ENCODE measurements at places on chromosomes 1 and 21. TPM values are rescaled to one million over a fixed set of nuclear protein-coding genes. Genes with fewer than 3 reads are reported as not detected.

- DNase-seq, result no peak
Observed at GRCh38 chr21:37454869-37455503, 88.4 kb downstream of the DYRK1A start.

- DNase-seq, result peak; percentile 7
Observed at GRCh38 chr1:74673351-74674111, at the start of gene ERICH3. Gene ERICH3 (minus strand): TSS chr1:74673792. CDS start chr1:74673519, 273 bp downstream.

DNA sequence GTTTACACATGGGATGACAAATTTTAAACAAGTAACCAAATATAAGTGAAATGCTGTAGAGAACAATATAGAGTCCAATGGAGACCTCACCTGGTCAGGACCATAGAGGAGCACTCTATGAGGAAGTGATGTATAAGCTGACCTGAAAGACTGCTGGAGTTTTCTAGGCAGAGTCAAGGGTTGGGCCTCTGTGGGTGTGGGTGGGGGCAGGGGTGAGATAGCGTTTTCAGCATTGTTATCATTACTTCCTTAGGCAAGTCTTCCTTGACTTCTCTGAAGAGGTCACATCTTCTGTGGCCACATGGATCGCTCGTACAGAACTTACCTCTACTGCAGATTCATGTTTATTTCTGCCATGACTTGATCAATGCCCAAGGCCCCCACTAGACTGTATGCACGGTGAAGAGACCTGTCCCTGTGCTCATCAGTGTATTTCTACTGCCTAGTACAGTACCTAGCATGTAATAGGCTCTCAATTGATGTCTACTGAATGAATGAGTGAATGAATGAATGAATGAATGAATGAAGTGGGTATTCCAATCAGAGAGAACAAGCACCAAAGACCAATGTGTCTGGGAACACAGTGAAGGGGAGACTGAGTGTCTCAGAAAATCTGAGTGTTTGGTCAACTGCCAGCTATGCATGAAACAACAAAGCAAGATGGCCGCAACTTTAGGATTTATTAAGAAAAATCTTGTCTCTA is 116.5 kb downstream of the RNF220 start:
- DNase-seq, result no peak

- no peak for DNase-seq
Observed at GRCh38 chr1:178724376-178724727, 692 bp upstream of the RALGPS2 start.

- DNase-seq, result no peak
Observed at GRCh38 chr1:18484721-18485120, 4.0 kb downstream of the KLHDC7A start.

DNA sequence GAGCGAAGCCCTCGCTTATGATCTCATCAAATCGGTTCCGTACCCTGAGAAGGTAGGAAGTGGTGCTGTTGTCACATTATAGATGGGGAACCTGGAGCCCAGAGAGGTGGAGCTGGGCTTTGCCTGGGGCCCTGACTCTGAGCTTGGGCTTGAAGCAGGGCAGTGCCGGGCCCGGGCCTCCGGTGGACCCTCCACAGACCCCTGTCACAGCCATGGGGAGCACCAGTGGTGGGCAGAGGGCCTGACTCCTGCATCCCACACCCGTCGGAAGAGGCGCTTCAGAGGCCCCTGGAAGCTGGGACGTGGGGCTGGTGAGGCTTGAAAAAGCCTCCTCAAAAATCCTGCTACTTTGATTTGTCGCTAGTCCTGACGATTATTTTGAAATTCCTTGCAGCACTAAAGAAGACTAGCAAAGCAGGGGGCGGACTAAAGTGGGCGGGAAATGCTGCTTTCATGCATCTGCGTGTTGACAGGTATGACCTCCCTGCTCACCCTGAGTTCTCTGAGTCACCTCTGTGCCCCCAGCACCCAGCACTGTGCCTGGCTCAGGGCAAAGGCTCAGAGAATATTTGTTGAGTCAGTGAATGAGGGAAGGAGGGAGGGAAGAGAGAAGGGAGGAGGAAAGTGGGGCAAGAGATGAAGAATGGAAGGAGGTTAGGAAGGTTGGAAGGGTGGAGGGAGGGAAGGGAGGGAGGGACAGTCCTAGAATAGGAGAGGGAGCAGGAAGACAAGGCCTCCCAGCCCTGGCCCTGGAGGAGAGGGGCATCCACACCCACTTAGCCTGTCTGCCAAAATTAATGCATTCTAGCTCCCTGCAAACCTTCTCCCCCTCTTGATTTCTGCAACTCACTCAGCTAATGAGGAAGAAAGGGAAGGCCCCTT is 262.8 kb upstream of the VAMP3 start:
- DNase-seq, result no peak

- no peak for DNase-seq
Observed at GRCh38 chr1:202004711-202005110, 5.7 kb upstream of the ELF3 start.

Gene C1QC
- not detected for total RNA-seq

DNA sequence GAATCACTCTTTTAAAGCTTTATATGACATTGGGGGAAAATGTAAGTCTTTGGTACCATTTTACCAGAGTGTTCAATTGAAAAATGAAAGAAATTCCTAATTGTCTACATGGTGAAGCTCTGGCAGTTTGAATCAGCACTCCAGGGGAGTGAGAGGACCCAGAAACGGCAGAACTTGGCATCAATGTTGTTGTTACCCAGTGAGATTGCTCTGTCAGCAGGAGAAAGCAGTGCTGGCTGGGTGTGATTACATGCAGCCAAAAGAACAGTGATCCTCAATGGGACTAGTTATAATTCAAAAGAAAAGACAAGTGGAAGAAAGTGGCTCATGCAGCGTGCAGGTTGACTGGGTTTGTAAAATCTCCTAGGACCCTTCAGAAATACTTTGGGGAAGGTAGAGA is 206.4 kb downstream of the PTPRC start:
- DNase-seq, result no peak

- DNase-seq, result no peak
Observed at GRCh38 chr1:56688522-56689026, 43.5 kb downstream of the PRKAA2 start.

DNA sequence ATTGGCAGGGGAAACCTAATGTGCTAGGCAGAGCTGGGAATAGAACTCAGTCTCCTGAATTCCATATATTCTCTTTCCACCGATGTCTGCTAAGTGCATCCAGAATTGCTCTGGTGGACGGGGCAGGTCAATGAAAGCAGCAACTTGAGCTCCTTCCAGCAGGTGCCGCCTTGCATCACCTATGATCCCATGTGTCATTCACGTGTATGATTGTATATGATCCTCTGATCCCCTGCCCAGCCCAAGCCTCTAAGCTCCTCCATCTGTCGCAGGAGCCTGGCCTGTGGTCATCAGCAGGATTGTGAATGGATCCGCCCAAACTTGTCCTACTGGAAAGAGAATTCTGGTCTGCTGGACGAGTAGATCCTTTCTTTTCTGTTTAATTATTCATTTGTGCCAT is 13.1 kb downstream of the ACTA1 start:
- DNase-seq, result no peak

DNA sequence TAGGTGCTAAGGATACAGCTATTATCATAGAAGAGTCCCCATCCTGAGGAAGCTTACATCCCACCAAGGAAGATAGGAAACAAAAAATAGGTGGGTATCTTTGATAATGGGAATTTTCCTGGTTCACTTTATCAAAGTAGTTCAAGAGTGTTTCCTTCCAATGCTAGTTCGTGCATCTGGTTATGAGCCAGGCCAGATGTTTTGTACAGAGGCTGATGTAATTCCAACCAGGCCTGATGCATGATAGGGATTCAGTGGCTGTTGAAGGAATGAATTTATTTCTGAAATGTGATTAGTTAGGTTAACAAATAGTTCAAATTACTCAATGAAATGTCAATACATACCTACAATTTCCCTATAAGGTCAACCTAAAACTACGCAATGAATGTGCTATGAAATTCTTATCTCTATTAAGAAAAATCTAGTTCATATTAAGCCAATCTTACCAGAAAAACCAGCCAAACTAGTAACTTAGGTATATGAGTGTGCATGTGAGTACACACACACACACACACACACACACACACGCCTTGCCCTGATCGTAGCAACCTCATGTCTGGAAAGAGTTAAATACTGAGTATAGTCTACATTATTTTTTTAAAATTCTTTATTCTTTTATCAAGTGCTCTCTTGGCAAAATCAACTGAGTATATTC is 9.5 kb upstream of the ZBTB18 start:
- DNase-seq, result no peak

Gene SPRR1B
- not detected for total RNA-seq

Gene RABGGTB
- total RNA-seq, result 111 TPM

Gene SDC3
- total RNA-seq, result 129 TPM

DNA sequence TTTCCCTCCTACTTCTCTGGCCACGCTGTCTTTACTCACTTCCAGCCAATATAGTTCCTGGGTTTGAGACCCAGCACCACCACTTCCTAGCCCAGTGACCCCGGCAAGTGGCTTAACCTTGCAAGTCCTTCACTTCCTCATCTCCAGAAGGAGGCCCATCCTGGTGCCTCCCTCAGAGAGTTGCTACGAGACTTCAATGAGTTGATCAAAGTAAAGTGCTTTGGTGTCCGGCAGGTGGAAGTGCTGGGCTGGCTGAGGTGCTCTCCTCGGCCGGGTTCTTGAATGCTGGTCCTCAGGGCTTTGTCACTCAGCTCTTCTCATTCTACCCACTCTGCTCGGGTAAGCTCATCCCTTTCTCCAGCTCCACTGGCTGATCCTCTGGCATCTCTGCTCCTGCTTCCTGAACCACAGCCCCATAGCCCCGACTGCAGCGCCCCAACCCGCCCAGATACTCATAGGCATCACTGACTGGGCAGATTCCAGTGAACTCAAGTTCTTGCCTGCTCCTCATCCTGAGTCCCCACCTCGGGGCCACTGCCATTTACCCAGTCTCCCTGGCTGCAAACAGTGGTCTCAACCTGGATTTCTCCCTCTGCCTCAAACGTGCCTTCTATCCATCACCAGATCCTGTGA is 75.8 kb upstream of the WNT4 start:
- DNase-seq, result no peak

GRCh38 chr1:227161470-227161869 is 156.8 kb downstream of the CDC42BPA start:
- DNase-seq, result no peak

DNA sequence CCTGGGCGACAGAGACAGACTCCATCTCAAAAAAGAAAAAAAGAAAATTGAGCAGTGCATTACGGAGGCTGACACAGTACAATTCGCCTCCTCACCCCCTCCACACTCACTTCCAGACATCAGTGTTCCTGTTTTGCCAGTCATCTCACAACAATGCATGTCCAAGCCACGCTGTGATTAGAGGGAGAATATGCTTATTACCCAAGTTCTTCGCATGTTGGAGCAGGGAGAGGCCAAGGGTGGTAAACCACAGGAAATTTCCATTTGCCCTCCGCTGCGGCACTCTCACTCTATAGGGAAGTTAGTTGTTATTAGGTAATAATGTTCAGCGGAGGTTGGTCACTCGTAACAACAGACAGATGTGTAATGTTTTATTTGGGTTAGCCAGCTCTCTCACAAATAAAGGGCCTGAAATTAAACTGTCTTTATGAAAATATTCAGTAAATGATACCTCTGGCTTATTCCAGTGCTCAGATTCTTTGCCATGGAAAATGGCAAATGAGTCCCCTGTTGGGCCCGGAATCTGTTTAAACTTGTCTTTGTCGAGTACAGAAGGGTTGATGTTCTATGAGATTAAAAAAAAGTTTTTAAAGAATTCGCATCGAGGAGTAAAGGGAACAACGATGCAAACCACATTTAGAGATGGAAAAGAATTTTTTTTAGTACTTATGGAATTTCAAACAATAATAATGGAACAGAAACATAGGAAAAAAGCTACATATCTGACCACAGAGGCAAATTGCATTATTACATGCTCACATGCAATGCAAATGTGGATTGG is 33.1 kb downstream of the KCNJ15 start:
- DNase-seq, result no peak

Gene BARHL2
- total RNA-seq, result not detected

Data from neural crest cell (in vitro differentiated cells).